Activated T-helper 2 cell treated with anti-CD3 and anti-CD28 coated beads, Interferon-gamma antibody, Interleukin-2, Interleukin-4, amounts not matched to agents 10 μg/mL and 5 μg/mL and 100 μg/mL, durations not matched to agents 14 hours and 24 hours and 36 hours (primary cell): ENCODE measurements at places on chromosomes 2 and 18. TPM values are rescaled to one million over a fixed set of nuclear protein-coding genes. Genes with fewer than 3 reads are reported as not detected.

The CAPN10 gene
- total RNA-seq, result 49.6 and 51.1 TPM in 2 replicates

DNA sequence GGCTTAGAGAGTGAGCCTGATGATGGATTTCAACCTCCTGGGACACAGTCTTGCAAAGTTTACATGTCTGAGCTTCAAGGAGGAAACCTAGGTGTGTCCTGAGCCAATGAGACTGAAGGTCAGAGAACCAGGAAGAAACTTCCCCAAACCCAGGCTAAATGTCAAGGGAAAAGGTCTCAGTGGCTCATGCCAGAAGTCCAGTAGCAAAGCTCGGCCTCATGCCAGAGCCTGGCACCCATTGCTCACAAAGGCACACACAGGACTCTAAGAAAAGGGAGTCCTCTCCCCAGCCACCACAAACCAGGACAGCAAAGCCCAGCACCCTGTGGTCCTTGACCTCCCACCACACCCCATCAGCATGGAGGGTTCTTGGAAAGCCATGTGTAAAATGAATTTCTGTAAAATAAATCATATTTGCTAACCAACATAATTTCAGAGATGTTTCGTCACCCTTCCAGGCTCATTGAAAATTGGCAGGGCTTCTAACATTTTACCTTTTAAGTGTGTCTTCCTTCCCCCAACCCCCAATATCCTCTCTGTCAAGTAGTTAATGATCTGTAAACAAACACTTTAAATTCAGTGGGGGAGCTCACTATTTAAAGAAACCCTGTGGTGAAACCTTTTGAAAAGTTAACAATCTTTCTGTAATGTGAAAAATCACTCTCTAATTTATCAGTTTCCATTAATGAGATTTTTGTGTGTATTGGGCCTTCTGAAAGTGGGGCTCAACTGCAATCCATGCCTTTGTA is 77.1 kb downstream of the BCL11A start:
- DNase-seq, result no peak

DNA sequence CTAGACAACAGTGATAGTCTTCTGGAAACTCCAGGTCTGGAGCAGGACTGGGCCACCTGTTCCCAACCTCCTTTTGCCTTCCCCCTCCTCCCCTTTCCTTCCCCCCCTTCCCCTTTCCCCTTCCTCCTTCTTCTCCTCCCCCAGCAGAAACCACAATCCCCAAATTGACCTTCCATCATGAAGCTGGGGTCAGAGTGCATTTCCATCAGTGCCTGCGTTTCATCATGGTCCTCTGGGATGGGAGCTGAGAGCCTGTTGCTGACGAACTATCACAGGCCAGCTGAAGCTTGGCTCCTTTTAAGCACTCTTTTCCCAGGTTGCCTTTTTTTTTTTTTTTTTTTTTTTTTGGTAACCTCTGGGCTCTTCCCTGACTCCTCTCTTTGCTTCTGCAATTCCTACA is 52.6 kb upstream of the SMAD2 start:
- DNase-seq, result no peak

GRCh38 chr18:69558052-69558451 is 157.4 kb downstream of the DOK6 start:
- no peak for DNase-seq

The SMAD4 gene
- total RNA-seq, result 73.0 and 77.1 TPM in 2 replicates

DNA sequence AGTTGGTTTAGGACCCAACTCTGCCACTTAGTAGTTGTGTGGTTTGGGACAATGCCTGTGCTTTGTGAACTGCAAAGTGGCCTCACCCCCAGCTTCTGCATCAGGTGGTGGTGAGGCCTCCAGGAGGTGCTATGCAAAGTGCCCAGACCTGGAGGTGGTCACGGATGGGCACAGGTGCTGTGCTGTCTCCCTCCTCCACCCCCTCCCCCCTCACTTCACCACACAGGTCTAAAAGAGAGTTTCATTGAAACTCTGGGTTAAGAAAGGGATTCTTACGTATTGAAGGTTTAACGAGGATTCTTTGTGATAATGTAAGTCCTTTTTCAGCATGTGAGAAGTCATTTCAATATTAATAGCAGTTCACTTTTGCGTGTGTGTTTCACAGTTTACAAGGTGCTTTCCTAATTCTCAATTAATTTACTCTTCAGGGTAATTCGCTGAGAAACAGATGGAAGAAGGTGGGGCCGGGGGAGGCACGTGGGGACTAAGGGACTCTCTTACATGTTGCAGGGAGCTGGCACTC is 369.9 kb downstream of the LPIN1 start:
- DNase-seq, result no peak
